ENCODE measurements at places on chromosomes 2 and 18.
A peak's percentile ranks its signal among the peaks of the same experiment; 100 is the strongest.

DNA sequence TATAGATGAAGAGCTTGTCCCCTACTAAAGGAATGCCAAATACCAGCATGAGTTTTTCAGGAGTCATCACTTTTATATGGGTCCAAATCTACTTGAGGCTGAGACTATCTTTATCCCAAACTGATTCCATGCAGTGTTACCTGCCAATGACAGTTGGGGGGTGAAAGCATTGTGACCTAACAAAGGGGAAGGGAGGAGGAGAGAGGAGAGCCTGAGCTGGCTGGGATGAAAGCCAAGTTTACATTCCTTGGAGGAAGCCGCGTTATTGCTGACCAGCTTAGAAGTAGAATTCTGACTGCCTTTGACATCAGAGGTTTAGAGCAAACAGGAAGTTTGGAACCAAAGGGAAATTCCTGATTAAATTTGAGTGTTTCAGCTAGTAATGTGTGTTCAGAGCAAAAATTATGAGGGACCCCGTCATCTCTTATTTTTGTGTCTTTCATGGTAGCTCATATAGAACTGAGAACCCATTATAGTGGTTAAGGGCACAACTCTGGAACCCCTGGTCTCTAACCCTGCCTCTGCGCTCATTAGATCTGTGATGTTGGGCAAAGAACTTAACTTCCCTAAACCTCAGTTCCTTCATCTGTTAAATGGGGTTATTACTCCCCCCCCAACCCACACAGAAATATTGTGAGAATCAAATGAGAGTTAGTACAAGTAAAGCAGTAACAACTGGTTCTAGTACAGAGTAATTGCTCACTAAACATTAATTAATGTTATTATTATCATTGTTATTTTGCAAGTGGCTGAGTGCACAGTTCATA lies 199.3 kb upstream of the EPAS1 start:
- no peaks in the 10 kb centered on the region for H3K27me3 ChIP-seq
- no peaks in the 10 kb centered on the region for H3K36me3 ChIP-seq
- no peak overlapping the region for H3K4me3 ChIP-seq
- H3K27ac ChIP-seq, result peak overlapping the region; percentile 50
- no peaks in the 10 kb centered on the region for H3K4me1 ChIP-seq
- peak; percentile 9 for DNase-seq

GRCh38 chr2:5759949-5760348 lies 67.8 kb downstream of the SOX11 start:
- no peak for DNase-seq
- no peaks in the 10 kb centered on the region for H3K4me1 ChIP-seq
- H3K4me3 ChIP-seq, result no peak overlapping the region
- peaks cover 3% of the 10 kb centered on the region for H3K27me3 ChIP-seq
- H3K36me3 ChIP-seq, result no peaks in the 10 kb centered on the region

DNA sequence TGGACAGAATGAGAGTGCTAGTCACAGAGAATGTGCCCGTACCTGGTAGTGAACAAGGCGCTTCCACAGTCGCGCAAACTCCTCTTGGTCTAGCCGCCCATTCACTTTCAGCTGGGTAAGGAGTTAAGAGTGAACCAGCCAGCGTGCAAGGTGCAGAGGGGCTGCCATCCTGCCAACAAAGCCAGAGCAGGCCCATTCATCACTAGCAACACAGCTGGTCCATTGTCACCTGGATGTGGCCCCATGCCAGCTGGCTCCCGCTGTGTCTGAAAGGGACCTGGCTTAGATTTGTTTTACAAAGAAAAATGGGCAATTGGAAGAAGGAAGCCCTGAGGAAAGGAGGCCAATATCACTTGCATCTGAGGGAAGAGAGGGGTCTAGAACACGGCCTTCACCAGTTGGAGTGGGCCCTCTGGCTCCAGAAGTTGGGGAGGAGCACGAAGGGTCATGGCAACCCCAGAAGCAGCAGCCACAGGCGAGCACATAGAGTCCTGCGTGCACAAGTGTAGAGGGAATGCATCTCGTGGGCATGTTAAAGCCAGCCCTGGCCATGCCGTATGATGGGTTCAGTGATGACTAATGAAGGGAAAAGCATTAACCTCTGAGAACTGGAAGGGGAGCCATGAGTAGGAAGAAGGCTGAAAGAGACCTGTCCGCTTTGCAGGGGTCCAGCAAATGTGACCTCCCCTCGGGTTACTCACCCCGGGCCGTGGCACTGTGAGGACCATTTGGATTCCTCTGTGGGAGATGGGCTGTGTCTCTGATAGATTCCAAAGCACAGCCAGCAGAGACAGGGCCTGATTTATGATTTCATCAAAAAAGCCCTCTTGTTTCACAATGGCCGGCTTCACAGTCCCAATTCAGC lies 70.6 kb downstream of the CAPN13 start:
- no peak overlapping the region for H3K27ac ChIP-seq
- H3K27me3 ChIP-seq, result no peaks in the 10 kb centered on the region
- no peak overlapping the region for H3K4me3 ChIP-seq
- DNase-seq, result no peak
- H3K4me1 ChIP-seq, result no peaks in the 10 kb centered on the region

- DNase-seq, result no peak
- no peaks in the 10 kb centered on the region for H3K4me1 ChIP-seq
- no peak overlapping the region for H3K27ac ChIP-seq
- H3K4me3 ChIP-seq, result no peak overlapping the region
- no peaks in the 10 kb centered on the region for H3K27me3 ChIP-seq
Measured at GRCh38 chr2:152686321-152686720, 30.9 kb downstream of the PRPF40A start.

- no peak for DNase-seq
- no peak overlapping the region for H3K27ac ChIP-seq
- no peaks in the 10 kb centered on the region for H3K27me3 ChIP-seq
- H3K4me3 ChIP-seq, result no peak overlapping the region
- H3K36me3 ChIP-seq, result no peaks in the 10 kb centered on the region
Measured at GRCh38 chr2:137007938-137008337, 242.6 kb downstream of the THSD7B start.

Measured in thymus (tissue), 14 donors.